Activated T-cell treated with anti-CD3 and anti-CD28 coated beads, Interleukin-2, amount 50 U/mL, for 4 hours (primary cell): ENCODE measurements at places on chromosomes 6 and 20. TPM values are rescaled to one million over a fixed set of nuclear protein-coding genes. Genes with fewer than 3 reads are reported as not detected.

The BEND3 gene
- 8.9 TPM for total RNA-seq

The HAO1 gene
- not detected for total RNA-seq

The RNF39 gene
- total RNA-seq, result not detected

The MTO1 gene
- total RNA-seq, result 35.1 TPM

DNA sequence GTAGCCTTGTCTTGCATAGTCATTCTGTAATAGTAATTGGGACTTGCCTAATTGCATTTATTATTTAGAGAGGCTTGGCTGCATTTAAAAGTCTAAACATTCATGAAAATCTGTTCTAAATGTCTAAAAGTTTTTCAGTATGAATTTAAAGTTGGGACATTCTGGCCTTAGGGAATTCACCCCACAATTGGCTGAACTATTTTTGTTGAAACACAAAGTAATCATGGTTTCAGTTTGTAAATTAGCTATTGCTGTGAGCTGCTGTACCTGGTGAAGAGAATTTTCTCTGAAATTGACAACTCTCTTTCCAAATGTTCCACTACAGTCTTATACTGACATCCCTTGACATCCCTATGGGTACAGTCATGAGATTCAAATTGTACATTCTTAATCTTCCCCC lies 253.0 kb downstream of the FARS2 start:
- DNase-seq, result no peak

DNA sequence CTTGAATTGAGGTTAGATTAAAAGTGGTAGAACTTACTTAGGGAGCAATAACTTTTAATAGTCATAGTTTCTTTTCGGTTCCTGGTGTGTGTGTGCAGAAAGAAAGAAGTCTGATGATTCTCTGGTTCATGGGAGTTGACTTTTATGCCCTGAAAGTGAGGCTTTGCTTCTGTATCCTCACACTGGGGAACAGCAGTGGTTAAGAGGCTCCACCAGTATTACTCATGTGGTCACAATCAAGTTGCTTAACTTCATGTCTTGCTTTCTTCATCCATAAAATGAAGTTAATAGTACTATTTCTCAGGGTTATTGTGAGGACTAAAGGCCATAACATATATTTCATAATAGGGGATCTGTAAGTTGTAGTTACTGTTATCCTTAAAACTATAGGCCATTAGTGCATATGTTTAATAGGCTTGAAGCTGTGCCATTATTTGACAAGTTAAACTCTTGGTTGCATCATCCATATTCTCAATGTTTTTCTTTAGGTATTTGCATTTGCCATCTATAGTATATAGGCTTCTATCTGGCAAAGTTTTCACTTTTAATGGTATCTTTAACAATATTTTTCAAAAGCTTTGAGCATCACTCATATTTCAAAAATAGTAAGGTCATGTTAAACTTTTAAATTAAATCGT lies 262.4 kb downstream of the PLCB1 start:
- no peak for DNase-seq

DNA sequence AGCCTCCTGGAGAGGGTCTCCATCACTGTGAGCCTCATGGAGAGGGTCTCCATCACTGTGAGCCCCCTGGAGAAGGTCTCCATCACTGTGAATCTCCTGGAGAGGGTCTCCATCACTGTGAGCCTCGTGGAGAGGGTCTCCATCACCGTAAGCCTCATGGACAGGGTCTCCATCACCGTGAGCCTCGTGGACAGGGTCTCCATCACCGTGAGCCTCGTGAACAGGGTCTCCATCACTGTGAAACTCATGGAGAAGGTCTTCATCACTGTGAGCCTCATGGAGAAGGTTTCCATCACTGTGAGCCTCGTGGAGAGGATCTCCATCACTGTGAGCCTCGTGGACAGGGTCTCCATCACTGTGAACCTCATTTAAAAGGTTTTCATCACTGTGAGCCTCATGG lies 140.0 kb downstream of the ERMARD start:
- no peak for DNase-seq

DNA sequence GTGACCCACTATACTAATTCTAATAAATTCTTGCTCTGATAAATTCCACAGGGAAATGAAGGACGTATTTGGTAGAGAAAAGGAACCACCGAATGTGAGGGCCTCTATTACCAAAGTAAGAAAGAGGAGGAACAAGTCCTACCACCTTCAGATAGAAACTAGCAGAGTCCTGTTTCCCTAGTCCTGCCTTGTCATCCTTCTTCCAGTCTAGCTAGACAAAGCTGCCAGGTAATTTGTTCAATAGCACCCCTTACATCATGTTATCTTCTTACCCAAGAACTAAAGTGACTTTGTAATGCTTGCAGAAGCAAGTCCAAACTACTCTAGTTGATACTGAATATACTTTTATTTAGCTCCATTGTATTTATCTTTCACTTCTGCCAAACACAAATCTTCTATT lies 29.3 kb upstream of the FAM83B start:
- DNase-seq, result no peak

- DNase-seq, result no peak
These were observed 125.4 kb downstream of the DST start for GRCh38 chr6:56517155-56517745.

GRCh38 chr6:18465410-18466154 lies 78.4 kb downstream of the RNF144B start:
- DNase-seq, result no peak

DNA sequence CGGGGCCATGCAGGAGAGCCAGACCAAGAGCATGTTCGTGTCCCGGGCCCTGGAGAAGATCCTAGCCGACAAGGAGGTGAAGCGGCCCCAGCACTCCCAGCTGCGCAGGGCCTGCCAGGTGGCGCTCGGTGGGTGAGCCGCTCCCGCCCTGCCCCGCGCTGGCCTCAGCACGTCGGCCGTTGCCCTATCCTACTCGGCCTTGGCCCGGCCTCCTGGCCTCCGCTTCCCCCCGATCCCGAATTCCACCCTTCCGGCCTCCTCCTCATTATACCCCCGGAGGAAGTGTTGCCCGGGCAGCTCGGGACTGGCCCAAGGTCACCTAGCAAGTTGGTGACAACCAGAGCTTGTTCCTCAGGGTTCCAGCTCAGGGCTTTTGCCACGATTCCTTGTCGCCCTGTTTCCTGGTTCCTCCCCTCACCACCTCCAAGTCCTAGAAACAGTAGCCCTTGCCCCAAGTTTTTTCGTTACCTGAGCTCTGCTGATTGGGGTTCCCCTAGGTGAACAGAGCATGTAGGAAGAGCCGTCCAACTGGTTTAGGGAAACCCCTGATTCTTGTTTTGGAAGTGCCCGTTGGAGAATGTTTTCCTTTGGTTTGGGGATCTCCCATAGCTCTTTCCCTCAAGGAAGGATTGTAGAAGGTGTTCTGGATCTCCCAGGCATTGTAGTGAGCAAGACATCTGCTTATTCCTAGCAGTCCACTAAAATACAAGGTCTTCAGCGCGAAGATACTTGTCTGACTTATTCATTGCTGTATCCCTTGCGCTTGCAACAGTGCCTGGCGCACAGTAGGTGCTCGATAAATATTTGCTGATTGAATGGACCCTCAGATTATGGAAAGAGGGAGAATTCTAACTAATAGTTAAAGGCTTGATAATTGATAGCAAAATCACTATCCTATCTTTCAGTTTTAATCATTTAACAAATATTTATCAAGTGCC lies 641 bp downstream of the ARFGEF2 start:
- DNase-seq, result peak; percentile 6

DNA sequence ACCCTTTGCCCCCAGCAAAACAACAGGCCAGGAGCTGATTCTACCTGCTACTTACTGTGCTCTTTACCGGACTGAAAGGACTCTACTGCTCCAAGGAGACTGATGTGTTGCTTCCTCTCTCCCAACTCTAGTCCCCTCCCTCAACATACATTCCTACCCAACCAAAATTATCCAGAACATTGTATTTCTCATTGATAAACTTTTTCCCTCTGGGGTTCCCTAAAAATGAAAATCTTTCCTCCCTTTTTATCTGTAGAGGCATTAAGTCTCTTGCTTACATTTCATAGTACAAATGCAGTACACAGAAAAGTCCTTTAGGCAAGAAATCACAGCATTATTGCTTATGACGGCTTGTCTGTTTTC lies 940 bp upstream of the HS3ST5 start:
- no peak for DNase-seq

DNA sequence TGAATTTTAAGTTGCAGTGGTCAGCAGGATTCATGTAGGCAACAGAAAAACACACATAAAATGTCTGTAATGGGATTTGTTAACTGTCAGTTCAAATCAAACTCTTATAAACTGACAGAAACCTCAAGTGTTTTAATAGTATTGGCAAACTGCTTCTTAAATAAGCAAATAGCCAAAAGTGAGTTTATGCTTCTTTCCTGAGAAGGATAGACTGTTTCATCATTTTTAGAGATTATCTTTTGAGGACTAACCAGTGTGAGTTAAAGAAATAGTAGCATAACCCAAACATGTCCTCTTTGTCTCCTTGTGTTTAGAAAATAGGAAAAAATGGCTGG lies 68.0 kb downstream of the AIG1 start:
- no peak for DNase-seq
